ENCODE measurements at places on chromosomes 7 and 10. TPM values are rescaled to one million over a fixed set of nuclear protein-coding genes. Genes with fewer than 3 reads are reported as not detected.

DNA sequence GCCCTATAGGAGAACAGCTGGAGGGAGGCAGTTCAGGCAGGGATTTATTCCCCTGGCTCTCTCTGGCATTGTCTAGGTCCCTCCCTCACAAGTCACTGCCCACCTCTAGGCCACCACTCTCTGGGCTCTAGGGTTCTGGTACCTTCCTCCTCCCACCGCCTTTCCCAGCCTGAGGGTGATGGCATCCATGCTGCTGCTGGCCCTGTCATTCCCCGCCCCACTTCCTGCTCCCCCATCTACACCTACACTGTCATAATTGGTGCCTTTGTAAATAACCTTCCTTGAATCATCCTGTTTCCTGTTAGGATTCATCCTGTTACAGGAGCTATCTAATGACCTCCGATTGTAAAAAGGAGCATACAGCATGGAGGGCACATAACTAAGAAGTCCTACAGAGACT is 303.3 kb upstream of the COBL start:
- no peaks in the 10 kb centered on the region for H3K4me1 ChIP-seq
- no peaks in the 10 kb centered on the region for H3K27me3 ChIP-seq
- no peak for DNase-seq
- H3K4me3 ChIP-seq, result no peak overlapping the region
- no peaks in the 10 kb centered on the region for H3K36me3 ChIP-seq

The ACBD7 gene
- total RNA-seq, result not detected

The TPK1 gene
- total RNA-seq, result 20.0 TPM

The LFNG gene
- 95.8 TPM for total RNA-seq

The PNLIPRP1 gene
- total RNA-seq, result not detected

All from activated B cell treated with CpG ODN at 0.5 μM for 24 hours (primary cell).